Renal cortical epithelial cell (primary cell): ENCODE measurements at places on chromosomes 13 and 19. TPM values are rescaled to one million over a fixed set of nuclear protein-coding genes. Genes with fewer than 3 reads are reported as not detected.

- no peak for DNase-seq
Observed at GRCh38 chr13:35208587-35208986, 266.5 kb downstream of the NBEA start.

DNA sequence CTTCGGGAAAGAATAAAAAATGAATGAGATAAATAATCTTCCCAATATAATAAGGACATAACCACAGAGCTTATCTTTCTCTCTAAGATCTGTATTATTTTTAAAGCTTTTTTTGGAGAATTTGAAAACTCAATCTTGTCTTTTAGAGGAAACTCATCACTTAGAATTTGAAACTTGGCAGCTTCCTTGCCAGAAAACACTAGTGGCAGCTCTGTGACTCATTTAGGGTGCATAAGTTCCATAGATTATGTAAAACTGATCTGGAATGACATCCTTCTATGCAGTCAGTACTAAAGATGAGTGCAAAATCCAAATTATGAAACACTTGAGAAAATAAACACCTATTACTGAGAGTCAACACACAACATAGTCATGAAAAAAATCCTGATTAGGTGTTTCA, 848.0 kb downstream of the DACH1 start:
- DNase-seq = no peak

DNA sequence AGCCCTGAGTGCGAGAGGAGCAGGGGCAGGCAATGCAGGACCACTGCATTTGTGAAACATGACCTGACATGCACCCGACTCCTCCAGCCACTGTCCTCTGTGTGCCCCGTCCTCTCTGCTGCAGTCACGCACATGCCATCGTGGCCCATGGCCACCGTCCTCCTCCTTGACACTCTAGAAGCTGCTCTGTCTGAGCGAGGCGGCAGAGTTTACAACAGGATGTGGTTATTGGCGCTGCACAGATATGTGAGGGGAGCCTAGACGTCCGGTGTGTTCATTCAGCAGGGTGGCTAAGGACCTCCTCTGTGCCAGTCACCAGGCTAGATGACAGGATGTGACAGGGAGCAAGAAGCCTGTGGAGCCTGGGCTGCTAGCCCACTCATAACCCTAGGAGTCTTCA, 277.8 kb downstream of the FOXO1 start:
- no peak for DNase-seq

DNA sequence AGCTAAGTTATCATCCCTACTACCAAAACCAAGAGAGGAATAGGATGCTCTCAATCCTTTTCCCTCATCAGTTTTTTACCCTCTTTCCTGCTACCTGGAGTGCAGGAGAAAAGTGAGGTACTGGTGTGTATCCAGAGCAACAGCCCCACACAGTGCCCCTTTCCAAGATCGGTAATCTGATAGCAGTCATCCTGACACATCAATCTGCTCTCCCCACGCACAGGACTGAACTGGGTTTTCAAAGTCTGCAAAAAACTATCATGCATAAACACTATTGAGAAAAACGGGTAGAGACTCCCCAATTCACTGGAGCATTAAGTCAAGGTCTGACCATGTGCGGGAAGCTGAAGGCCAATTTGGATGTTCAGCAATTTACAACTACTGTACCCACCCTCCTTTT, 284.8 kb downstream of the RBM26 start:
- no peak for DNase-seq

SYNGR4 gene
- not detected in 2 replicates for total RNA-seq

FSD1 gene
- 1.0 and 5.6 TPM in 2 replicates for total RNA-seq
